ENCODE measurements at places on chromosomes 12 and 14.
A peak's percentile ranks its signal among the peaks of the same experiment; 100 is the strongest.

- peak; percentile 80 for DNase-seq
Observed at GRCh38 chr12:124566161-124566996, 1.0 kb downstream of the NCOR2 start.

- no peak for DNase-seq
Observed at GRCh38 chr12:108269224-108269623, 69.9 kb downstream of the CMKLR1 start.

- no peak for DNase-seq
Observed at GRCh38 chr12:67535971-67536370, 112.6 kb upstream of the DYRK2 start.

DNA sequence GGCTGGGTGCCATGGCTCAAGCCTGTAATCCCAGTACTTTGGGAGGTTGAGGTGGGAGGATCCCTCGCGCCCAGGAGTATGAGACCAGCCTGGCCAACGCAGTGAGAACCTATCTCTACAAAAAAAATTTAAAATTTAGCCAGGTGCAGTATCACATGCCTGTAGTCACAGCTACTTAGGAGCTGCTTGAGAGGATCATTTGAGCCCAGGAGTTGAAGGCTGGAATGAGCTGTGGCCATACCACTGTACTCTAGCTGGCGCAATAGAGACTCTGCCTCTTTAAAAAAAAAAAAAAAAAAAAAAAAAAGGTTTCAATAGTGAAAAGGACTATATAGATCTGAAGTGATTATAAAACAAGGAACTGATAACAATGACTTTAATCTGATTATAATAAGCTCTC lies 13.5 kb downstream of the PSMA3 start:
- DNase-seq = no peak

DNA sequence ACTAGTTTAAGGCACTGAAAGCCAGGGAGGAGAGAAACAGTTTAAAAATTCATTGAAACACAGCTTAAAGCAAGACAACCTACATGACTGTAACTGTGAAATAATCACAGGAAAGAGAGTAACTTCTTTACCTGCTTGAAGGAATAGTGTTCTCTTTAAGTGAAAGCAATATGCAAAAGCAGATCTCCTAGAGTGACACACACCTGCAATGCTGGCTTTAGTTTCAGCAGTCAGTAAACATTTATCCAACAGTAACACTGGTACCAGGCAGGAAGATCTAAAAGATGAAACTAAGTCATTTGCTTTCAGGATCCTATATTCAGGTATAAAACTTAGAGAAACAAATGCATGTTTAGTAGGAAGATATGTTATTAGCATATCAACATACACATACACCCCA lies 85.3 kb upstream of the PPM1H start:
- no peak for DNase-seq

DNA sequence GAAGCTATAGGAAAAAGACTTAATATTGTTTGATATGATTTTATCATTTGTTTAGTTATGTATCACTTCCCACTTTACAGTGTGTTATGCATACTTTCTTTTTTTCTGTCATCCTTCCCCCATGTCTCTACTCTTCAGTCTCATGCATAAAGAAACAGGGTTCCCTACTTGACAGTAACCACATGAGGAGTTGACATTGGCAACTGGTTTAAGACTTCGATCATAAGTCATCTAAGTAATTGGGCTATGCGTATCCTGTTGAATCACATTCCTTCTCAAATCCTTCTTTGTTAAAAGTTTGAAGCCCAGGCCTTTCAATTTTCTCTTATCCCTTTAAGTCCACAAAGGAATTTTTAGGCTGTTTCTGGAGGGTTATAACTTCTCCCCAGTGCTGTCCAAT lies 358.7 kb downstream of the RAD51B start:
- peak; percentile 44 for DNase-seq

GRCh38 chr12:22103418-22103817 lies 57.4 kb downstream of the CMAS start:
- DNase-seq = no peak

DNA sequence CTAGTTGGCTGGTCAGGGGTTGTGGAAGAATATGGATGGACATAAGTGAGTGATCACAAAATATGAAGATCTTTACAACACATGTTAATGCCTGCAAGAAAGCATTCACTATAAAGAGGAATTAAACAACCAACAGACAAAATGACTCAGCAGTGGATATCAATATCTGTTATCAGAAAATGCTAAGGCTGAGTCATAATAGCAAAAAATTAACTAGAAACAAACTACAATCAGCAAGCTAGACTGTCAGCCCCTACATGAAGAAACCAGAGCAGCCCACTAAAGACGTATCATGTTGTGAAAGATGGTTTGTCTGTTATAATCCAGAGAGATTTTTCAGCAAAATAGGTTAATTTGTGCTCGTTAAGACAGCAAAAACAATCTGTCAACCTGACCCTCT lies 472.9 kb downstream of the NELL2 start:
- DNase-seq = no peak

GRCh38 chr14:101833045-101833444 lies 71.5 kb downstream of the PPP2R5C start:
- no peak for DNase-seq

- DNase-seq = no peak
Observed at GRCh38 chr12:52217223-52217622, 15.8 kb upstream of the KRT7 start.

- DNase-seq = no peak
Observed at GRCh38 chr14:103626146-103626850, 2.7 kb upstream of the KLC1 start.

DNA sequence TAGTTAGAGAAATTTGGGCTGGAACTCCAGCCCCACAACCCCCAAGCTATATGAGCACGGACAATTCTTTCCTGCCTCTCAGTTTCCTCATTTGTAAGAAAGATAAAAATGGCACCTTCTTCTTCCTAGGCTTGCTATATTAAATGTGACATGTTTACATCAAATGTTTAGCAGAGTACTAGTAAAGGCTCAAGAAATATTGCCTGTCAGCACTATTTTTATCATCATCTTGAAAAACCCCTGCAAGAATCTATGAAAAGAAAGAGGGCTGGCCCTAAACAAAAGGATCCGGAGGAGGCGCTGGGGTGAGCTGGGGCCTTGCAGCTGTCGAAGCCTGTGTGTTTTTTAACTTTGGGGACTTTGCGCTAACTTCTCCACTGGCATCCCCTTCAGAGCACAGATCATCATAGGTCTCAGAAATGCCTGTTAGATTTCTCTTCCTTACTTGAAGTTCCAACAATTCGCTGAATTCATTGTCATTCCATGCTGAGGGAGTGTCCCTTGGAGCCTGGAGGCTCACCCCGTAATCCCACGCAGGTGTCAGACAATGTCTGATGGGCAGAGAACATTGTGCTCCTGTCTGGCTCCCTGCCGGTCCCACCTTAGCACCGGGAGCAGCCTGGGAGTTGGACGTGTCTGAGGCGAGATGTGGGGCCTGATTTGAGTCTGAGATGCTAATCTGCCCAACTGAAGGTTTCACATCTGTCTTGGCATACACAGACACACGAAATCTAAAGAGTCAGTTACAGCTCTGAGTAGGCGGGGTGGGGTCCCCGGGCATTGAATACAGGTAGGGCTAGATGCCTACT lies 206.8 kb downstream of the NUAK1 start:
- DNase-seq = no peak

DNA sequence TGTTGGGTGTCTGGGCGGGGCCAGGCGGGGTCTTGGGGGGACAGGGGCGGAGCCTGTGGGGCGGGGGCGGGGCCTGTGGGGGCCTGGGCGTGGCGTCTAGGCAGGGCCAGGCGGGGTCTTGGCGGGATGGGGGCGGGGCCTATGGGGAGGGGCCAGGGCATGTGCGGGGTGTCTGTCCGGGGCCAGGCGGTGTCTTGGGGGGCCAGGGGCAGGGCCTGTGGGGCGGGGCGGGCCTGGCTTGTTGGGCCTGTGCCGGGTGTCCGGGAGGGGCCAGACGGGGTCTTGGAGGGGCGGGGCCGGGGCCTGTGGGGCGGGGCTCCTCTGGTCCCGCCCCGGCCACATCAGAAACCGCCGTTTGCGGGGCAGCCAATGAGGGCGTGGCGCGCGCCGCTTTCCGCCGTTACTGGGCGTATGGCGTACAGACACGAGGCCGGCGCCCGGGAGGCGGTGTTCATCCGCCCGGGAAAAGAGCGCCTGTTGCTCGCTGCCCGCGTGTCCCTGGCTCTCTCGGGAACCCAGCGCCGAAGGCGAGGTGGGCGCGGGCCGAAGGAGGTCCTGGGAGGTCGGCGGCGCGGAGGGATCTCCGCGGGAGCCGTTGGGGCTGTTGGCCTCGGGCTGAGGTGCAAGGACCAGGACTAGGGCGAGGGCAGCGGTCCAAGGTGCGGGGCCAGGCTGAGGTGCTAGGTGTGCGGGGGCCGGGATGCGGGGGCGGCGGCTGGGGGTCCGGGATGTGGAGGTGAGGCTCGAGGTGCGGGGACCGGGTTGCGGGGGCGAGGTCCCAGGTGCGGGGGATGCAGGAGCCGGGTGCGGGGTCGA lies at the start of gene PIWIL1:
Gene PIWIL1, plus strand, starts transcription at position 400 of the 816 bp plus-strand sequence. CDS start 4,705 bp downstream, outside the sequence.
- no peak for DNase-seq

GRCh38 chr12:104691721-104692556 lies 235.2 kb downstream of the CHST11 start:
- no peak for DNase-seq

DNA sequence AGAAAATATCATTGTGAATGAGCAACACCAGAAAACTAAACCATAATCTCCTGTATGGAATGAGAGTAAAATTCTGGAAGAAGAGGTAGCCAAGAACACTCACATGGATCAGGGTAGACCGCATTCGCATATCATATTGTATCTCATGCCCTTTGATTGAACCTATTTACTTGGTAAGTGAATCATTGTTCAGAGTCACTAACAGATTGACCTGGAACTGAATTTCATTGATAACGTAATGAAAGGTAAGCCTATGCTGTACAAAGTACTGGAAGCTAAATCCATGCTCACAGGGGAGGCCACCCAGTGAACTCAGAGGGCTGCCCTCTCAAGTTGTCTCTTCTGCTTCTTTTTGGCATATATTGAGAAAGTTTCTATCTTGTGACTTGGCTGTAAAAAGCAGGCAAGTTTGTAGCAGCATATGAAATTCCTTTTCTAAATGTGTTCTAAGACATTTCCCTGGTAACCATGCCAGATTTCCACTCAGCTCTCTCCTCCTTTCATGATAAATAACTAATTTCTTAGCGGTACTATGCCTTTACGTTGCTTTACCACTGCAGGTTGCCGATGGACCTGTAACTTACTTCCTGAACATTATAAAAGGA lies 91.4 kb downstream of the PLCZ1 start:
- no peak for DNase-seq

DNA sequence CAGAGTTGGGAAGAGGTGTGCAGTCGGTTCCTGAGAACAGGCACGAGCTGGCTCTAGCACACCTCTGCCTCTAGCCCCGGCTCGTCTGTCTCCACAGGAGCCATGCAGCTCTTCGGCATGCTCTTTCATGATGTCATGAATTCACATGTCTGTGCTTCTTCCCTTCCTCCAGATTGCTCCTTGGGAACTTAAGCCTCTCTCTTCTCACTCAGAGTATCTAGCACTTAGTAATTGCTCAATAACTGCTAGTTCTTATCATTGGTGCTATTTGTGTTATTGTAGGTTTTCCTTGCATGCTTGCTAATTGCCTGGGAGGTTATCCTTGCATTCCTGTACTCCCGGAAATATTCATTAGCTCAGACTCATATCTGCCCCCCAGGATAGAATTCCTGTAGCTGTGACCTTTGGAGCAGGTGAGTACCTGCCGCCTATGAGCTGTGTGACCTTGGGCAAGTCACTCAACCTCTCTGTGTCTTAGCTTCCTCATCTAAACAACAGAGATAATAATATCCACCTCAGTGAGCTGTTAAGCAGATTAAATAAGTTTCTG lies 19.5 kb downstream of the FAM181A start:
- no peak for DNase-seq

DNA sequence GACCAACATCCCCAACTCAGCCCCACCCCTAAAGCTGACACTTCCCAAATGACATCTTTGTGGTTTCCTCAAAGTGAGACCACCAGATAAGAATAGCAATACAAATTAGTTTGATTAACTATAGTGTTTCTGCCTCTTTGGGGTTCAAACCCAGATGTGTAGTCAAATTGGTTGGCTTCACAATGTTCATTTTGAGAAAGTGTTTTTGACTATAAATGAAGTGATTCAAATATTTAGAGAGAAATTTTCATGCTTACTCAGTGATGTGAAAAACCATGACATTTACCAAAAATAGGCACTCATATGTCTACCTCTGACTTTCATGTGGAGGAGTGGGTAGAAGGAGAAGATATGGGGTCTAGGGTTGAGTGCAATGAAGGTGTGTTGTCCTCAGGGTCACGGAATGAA lies 218.4 kb downstream of the BCAT1 start:
- no peak for DNase-seq

- no peak for DNase-seq
Observed at GRCh38 chr12:60209933-60210332, 614.1 kb downstream of the SLC16A7 start.

DNA sequence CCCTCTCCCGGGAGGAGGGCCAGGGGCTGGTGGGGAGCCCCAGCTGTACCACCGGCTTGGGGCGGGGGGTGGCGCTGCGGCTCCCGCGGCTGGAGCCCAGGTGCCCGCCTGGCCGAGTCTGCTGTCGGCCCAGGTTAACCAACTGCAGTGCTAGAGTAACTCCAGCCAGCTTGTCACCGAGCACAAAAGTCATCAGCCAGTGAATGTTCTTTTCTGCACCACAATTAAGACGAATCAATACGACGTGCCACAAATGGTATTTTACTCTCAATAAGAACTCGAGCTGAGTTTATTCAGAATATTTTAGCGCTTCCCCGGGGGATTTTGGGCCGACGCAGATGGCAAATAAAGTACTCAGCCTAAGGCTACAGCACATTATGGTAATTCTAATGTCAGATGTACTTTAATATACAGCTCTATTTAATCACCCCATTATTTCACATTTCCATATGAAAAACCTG lies 83.2 kb downstream of the BCL11B start:
- DNase-seq = no peak

DNA sequence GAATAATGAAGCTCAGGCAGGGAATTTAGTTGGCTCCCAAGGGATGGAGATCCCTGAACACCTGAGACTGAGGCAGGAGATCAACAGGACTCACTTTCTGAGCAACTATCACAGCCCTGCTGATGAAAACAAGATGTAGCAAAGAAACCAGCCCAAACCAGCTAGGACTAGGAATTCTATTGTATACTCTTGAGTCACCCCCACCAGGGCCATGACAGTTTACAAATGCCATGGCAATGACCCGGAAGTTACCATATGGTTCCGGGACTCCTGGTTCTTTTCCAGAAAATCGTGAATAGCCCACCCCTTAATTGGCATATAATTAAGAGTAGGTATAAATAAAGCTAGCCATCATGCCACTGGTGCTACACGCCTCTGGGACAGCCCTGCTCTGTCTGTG lies 46.0 kb upstream of the OASL start:
- no peak for DNase-seq
